Activated T-cell treated with anti-CD3 and anti-CD28 coated beads, Interleukin-2, amount 50 U/mL, for 24 hours (primary cell): ENCODE measurements at places on chromosomes 6 and 20.

DNA sequence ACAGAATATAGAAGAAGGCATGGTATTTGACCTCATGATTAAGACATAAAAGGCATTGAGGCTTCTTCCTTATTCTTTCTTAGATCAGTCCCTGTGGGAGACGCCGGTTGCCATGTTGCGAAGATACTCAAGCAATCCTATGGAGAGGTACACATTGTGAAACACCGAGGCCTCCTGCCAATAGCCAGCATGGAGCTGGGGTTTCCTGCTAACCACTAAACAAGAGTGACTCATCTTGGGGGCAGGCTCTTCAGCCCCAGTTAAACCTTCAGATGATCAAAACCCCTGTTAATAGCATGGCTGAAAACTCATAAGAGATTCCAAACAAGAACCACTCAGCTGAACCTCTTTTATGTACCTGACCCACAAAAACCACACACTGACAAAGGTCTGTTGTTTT is 478.8 kb downstream of the CD83 start:
- DNase-seq: no peak

GRCh38 chr6:54646069-54646950 is 200.3 kb upstream of the FAM83B start:
- DNase-seq: no peak

DNA sequence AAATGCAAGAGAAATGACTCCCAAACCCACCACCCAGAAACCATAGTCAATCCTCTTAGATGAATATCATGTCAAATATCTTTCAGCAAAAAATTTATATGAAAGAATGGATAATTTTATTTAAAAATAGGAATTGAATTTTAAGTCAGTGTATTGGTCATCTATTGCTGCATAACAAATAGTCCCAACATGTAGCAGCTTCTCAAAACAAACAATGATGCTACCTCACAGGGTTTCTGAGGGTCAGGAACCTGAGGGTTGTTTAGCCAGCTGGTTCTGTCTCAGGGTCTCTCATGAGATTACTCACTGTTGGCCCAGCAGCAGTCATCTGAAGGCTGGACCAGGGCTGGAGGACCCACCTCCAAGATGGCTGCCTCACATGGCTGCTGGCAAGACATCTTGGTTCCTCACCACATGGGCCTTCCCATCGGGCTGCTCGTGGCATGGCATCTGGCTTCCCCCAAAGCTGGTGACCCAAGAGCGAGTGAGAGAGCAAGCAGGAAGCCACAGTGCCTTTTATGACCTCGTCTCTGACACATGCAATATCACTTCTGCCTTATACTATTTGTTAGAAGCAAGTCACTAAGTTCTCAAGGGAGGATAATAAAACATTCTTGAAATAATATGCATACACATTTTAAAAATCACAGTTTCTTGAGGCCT is 36.3 kb downstream of the BANF2 start:
- no peak for DNase-seq

DNA sequence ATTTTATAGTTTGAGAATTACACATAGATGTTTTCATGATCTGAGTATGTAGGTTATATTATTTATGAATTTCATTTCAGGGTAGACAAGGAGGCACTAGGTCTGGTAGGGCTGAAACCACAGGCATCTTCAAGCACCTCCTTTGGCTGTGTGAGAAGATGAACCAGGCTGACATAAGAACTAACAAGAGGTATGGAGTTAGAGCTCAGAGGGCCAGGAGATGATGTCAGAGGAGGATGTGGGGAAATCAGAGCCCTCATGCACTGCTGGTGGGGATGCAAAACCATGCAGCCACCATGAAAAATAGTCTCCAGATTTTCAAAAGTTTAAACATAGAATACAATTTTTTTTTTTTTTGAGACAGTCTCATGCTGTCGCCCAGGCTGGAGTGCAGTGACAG is 13.6 kb upstream of the RIPOR3 start:
- DNase-seq: no peak

- DNase-seq: no peak
Observed at GRCh38 chr6:85494547-85495536, 45.0 kb downstream of the NT5E start.

- DNase-seq: peak; percentile 58
Observed at GRCh38 chr20:3115190-3116107, 30.9 kb upstream of the AVP start.

DNA sequence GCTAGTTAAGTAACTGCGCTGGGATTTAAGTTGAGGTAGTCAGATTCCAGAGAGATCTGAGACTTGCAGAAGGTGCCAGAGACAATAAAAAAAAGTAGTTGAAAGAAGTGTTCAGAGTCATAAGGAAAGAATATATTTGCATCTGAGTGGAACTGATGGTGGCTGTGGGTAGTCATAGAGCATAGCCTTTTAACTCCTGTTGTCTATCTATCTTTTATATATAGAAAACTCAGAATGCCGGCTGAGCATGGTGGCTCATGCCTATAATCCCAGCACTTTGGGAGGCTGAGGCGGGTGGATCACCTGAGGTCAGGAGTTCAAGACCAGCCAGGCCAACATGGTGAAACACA is 62.0 kb downstream of the CARMIL1 start:
- no peak for DNase-seq
